Thymus (tissue), 14 donors: ENCODE measurements at places on chromosomes 1 and 21. TPM values are rescaled to one million over a fixed set of nuclear protein-coding genes. Genes with fewer than 3 reads are reported as not detected.

- no peak for DNase-seq
Measured at GRCh38 chr1:156933136-156933535, 12.7 kb downstream of the LRRC71 start.

DNA sequence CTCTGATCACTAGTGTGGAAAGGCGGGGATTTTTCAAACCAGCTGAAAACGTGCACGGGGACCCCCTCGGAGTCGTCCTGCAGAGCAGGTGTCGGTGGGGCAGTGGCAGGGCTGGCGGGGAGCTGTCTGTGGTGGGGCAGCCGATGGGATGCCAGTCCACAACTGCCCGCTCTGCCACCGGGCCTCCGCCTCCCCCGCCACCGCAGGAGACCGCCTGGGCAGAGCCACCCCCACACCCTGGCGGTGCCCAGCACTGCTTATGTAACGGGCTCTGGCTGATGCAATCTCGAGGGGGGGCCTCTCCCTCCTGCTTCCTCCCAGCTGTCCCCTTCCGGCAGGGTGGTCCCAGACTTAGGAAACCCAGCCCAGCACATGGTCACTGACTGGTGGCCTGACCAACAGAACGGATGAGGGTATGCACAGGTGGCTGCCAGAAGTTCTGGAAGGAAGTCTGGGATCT lies 9.3 kb downstream of the CHD5 start:
- no peak for DNase-seq

GRCh38 chr1:228873709-228874108 lies 138.4 kb downstream of the RHOU start:
- DNase-seq: no peak

GRCh38 chr1:50610563-50610962 lies 187.3 kb upstream of the DMRTA2 start:
- DNase-seq: no peak

DNA sequence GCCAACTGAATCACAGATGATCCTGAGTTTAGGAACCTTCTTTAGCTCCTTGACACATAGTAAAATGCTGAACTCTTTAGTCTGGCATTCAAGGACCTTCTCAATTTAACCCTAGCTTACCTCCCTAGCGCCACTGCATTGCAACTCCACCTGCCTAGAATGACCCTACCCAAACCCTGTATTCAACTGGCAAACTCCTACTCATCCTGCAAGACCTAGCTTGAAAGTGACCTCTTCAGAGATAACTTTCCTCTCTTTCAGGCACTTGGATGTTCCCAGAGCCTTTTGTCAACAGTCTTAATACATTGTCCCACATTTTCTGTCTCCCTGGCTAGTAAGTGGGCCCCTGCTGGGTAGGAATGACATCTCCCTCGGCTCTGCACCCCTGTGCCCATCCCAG lies 19.7 kb downstream of the TRIM62 start:
- DNase-seq: no peak

- DNase-seq: no peak
Measured at GRCh38 chr1:79193211-79194079, 186.9 kb upstream of the ADGRL4 start.

Gene NEK2
- total RNA-seq: 31.1 TPM

DNA sequence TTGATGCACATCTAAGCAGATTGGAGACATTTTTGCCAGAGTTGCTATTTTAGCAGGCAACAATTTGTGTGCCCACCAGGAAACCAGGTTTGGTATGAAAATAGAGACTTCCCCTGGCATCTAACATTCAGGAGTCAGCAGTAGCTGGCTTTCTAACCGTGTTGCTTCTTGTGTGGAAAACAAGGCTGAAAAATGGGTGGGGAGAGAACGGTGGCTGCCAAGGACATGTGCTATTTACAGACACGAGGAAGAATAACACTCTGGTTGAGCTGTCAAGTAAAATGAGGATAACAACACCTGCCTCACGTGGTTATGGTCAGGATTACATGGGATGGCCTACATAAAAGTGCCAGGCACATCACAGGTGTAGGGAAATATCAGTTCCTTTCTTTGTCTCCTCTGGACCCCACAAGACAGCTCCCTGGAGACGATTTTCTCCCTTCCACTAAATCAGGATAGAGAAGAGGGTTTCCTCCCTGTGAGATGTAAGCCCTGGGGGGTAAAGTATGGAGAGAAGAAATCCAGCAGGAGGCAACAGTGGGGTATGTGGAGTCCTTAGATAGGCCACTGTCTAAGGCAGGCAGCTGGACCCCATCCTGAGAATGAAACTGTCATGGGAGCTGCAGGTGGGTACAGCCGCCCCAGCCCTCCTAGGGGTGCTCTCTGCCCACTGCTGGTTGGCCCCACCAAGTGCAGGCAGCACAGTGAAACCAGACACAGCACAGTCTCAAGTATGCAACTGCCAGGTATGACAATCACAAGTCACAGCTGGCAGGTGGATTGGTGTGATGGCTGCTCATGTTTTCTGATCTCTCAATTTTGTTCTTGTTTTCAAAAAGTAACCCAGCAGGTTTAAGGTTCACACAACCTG lies 80.3 kb downstream of the TENT5C start:
- DNase-seq: no peak

Gene HPDL
- total RNA-seq: 6.8 TPM

DNA sequence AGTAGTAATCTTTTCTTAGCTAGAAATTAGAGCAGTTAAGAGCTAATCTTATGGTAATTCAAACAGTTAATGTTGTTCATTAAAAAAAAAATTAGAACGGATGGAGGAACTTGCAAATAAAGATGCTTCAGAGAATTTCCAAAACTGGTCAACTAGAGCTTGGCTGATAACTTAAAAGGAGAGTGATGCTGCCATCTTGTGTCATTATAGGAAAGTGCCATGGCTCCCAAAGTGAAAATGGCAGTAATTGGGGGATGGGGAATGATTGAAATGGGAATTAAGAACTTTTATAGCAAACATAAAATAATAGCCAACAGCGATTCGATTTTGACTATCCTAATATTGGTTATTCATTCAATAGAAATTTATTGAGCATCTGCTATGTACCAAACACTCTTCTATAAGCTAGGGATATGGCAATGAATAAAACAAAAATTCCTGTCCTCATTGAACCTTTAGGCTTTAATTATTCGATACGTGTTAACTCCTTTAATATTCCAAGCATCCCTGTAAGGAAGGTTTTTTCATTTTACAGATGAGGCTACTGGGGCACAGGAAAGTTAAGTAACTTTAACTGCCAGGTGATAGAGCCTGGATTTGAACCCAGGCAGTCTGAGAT lies 5.7 kb upstream of the PLPP3 start:
- DNase-seq: peak; percentile 53

GRCh38 chr1:67850151-67850551 lies 16.9 kb upstream of the GNG12 start:
- DNase-seq: no peak

Gene CLCA1
- total RNA-seq: 0.14 TPM

GRCh38 chr1:38141483-38141882 lies 94.9 kb upstream of the POU3F1 start:
- DNase-seq: no peak

DNA sequence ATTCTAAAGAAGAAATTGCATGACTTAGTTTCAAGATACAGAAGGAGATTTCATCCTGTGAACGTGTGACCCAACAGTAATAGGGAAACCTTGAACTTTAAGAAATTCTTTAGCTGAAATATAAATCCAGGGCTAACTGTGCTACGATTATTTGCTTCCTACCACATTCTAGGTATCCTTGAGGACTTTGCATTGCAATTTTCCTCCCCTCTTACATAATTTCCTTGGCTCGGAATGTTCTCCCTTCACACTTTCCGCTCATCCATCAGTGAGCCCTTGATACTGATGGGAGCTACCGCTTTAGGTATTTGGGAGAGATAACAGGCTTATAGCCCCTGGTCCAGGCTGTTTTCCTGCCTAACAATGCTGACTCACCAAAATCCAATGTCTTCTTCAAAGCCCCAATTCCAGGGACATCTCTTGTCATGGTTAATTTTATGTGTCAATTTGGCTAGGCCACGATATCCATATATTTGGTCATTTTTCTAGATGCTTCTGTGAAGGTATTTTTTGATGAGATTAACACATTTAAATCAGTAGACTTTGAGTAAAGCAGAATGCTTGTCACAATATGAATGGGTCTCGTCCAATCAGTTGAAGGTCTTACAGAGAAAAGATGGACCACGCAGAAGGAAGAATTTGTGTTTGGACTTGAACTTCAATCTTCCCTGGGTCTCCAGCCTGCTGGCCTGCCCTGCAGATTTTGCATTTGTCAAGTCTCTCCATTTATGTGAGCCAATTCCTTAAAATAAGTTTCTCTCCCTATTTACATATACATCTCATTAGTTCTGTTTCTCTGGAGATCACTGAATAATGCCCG lies 121.2 kb downstream of the PTPN14 start:
- DNase-seq: no peak

DNA sequence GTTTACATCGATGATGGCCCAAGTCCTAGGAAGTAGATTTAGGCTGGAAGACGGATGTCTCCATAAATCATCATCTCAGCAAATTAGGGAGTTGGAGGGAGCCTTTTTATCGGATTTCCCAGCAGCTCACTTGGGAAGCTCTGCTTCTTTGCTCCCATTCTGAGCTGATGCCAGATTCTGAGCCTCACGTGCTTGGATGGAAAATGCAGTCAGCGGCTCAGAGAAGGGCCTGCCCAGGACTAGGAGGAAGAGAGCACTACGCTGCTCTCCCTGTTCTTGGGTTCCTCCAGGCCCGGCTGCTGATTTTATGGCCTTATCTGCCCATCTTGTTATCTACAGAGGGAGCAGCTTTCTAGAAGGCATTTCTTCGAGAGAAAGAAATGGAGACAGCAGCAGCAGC lies 42.0 kb downstream of the UBIAD1 start:
- no peak for DNase-seq
